ENCODE measurements at places on chromosomes 2 and 18. TPM values are rescaled to one million over a fixed set of nuclear protein-coding genes. Genes with fewer than 3 reads are reported as not detected.

DNA sequence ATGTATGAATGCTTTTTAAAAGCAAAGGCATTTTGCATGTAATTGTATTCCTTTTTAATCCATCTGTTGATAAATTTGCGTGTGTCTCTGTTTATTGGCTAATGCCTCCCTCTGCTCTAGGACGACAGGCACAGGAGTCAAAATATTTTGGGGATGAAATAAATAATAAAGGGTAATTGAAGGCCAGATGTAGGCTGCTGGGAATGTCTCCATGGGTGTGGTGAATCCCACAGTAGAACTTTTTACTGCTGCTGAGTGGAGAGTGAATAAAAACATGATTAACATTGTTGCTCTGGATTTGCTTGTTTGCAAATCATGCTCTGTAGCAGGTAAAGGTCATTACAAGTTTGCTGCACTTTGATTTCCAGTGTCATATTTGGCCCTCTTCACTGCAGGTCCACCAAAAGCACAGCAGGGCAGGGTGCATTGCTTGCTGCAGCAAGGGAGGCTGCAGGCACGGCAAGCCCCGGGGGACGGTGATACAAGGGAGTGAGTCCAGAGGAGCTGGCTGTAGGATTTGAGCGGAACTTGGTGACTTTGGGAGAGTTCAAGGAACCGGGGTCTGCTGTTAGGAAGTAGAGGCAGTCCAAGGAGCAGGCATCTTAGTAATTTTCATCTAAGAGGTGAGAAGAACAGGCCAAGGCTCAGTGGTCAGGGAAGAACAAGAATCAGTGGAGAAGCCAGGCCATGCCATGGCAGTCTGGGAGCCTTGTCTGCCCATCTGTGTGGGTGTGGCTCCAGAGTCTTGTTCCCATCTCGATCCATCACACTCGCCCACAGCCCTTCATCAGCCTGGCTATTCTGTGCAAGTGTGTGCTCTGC lies 201.5 kb upstream of the RAB6C start:
- peak; percentile 29 for DNase-seq

GRCh38 chr2:118119158-118119727 lies 31.0 kb downstream of the INSIG2 start:
- DNase-seq: no peak

DNA sequence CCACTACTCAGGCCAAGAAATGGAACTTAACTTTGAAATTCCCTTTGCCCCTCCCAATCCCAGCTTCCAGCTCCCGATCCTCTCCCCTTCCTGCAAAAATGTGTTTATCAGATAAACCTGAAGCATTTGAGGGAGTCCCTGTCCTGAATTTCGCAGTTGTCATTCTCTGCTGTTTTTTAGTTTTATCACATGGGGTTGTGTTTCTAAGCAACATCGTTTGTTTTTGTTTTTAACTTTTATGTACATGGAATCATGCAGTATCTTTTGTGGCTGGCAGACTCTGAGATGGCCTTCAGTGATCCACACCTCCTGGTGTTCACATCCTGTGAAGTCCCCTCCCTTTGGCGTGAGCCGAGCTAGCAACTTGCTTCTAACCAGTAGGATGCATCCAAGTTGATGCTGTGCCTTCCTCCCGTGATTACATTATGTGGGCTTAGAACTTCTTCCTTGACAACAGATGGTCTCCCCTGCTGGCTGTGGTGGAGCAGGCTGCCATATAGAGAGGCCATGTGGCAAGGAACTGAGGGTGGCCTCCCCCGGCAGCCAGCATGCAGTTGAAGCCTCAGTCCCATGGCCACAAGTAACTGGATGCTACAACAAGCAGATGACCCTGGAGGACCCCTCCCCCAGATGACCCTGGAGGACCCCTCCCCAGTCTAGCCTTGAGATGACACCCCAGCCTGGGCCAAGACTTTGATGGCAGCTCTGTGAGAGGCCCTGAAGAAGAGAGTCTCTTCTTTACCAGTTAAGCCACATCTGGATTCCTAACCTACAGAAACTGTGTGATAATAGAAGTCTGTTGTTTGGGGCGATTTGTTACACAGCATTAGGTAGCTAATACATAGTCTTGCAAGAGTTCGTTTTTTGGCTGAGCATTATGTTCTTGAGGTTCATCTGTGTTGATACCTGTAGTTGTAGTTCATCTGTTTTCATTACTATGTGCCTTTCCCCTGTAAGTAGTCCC lies 27.7 kb downstream of the SH3BP4 start:
- DNase-seq: peak; percentile 58

- DNase-seq: no peak
Measured at GRCh38 chr2:120235681-120236080, 12.5 kb upstream of the TMEM185B start.

DNA sequence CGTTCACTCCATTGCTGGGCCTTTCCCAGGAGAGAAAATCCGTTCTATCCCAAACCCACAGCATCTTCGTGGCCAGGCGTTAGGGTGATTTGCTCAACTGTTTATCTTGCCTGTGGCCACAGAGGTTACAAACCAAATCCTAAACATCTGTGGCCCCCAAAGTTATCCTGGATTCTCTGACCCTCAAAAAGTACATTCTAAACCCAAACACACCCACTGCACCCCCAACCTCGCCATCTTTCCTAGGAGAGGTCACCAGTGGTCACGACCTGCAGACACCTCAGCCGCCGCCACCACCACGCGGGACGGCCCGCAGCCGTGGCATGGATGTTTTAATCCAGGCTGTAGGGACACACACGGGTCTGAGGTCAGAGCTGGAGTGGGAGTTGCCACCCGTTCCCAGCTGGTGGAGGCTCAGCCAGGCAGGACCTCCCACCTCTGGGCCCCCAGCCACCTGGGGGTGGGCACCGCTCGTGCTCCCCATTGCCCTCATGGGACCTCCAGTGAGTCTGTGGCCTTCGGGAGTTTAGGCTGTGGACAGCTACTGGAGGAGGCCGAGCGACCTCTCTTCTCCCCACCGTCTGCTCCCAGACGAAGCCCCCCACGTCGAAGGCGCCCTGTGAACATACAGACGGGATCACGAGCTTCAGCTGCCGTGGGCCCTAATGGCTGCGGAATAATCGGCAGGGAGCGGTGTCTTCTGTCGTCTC lies 72.0 kb downstream of the KCNG2 start:
- no peak for DNase-seq

DNA sequence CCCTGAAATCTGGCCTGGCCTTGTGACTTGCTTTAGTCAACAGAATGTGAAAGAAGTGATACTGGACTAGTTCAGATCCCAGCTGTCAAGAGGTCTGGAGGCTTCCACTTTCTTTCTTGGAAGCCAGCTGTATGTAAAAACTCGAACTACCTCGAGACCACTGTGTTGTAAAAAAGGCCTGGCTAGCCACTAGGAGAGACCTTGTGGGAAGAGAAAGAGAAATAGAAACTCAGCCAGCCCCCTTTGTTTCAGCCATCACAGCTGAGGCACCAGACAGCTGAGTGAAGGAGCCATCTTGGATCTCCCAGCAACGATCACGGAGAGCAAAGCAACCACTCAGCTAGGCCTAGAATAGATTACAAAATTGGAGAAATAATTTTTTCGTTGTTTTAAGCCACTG lies 324.9 kb upstream of the TCF4 start:
- DNase-seq: no peak

DNA sequence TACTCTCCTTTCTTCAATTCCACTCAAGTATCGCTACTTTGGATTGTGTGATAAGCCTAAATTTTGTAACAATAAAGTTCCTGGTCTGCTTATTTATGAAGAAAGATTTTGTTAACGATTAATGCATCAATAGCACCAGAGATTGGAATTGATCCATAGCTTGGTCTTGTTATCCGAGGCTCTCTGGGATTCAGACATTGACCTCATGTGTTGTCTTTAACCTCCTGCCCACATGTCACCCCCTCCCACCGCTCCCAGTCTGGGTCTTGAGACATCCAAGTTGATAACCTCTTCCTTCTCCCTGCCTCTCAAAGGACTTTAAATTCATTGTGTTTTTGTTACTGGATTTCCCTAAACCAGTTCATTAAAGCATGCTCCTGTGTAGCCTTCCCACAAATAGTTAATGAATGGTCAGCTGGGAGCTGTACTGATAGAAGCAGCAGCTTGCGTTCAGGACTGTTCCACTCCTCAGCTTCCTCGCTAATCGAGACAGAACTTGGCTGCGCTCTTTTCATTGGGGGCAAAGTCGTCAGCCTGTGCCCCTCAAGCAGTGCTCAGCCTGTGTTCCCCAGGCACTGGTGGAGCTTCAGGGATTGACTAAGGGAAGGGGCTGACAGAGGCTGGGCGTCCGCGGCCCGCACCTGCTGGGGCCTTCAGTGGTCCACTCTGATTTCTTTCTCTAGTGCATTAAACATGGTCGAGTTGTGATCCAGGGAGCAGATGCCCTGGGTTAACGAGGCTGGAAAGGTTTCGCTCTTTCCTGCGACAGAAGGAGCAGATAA lies 18.9 kb downstream of the ASB1 start:
- DNase-seq: no peak

DNA sequence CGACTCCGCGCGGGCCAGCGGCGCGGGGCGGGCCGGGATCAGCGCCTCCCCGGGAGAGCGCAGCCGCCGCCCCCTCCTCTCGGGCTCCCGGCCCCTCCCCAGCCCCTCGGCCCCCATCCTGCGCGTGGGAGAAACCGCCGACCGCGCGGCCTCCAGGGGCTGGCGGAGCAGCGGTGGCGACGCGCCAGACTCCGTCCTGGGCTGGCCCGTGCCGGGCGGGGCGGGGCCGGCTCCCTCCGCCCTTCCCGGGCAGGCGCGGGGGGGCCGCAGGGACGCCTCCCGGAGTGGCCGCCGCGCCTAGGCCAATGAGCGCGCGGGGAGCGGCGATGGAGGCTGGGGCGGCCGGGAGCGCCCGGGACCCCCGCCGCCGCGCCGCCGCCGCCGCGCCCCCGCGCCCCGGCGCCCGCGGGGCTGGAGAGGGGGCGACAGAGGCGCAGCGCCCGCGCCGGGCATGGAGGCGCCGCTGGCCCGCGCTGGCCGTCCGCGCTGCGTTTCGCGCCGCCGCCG lies 49.1 kb downstream of the KCNIP3 start:
- peak; percentile 78 for DNase-seq

DNA sequence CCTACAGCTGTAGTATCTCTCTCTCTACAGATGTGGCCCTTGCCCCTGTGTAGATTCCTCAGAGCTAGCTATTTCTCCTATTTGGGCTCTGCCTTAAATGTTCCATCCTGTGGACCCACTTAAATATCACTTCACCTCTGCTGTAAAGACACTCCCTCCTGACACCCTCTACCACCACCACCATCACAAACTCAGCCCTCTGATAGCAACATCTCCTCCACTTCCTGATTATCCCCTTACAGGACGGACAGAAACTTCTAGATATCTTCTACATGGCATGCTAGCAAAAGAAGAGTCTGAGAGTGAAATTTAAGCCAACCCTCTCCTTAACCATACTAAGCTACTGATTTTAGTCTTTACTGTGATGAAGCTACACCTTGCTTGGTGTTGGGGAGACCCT lies 3.2 kb upstream of the MAPRE2 start:
- DNase-seq: no peak

DNA sequence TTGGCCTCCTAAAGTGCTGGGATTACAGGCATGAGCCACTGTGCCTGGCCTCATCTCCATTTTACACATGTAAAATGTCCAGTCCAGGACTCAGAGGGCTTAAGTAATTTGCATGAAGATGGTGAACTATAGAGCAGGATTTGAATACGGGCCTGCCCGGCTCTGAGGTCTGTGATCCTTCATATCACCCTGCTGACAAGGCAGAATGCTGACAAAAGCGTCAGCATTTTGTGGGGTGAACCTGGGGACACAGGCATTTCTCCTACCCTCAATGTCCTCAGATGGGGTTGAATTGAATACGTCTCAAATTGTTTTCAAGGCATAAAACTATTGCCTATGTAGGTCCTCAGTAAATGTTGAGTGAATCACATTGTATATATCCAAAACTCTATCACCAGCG lies 57.2 kb upstream of the GATA6 start:
- no peak for DNase-seq

DNA sequence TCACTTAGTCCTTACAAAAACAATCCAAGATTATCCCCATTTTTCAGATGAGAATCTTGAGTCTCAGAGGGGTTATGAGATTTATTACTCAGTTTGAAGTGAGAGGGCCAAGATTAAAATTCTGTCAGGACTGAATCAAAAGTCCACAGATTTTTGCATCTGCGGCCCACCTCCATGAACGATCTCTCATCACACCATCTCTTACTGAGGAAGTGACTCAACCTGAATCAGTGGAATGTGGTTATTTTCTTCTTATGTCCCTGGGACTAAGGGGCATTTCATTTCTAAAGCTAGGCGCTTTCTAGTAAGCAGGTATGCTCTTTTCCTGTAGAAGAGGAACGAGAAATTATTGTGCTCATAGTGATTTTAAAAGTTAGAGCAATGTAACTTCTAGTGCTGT lies 360.3 kb upstream of the SPHKAP start:
- DNase-seq: no peak

GRCh38 chr2:111535404-111535803 lies 348.6 kb downstream of the ANAPC1 start:
- peak; percentile 20 for DNase-seq

DNA sequence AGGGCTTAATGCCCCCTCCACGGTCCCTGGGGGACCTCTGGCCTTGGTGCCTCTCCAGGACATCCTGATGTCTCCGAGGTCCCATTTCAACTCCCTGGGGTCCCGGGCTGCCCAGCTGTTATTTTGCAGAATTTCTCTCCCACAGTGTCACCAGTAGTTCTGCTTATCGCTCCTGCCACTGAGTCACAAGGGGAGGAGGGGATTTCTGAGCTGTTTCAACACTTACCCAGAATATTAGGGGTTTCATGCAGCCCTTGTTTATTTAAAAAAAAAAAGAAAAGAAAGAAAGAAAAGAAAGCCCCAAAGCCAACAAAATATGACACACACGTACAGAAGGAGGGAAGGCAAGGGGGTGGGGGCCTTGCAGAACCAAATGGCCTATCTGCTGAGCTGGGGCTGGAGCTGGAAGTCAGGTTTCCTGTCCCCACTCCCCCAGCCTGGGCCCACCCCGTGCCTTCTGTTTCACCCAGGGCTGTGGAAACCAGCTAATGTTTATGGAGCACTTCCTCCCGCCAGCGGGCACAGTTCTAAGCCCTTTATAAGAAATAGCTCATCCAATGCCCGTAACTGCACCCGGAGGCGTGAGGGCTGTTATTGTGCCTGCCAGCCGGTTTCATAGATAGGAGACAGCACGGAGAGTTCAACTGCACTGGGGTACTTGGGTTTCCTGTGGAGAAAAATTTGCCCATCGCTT lies 8.4 kb upstream of the ARID5A start:
- DNase-seq: peak; percentile 74

GCG gene
- total RNA-seq: 16.6 TPM

ZBTB7C gene
- total RNA-seq: 3.2 TPM

SLC40A1 gene
- 37.4 TPM for total RNA-seq

IL1A gene
- not detected for total RNA-seq

FAM237A gene
- not detected for total RNA-seq

CROCC2 gene
- total RNA-seq: 0.04 TPM

KIAA2012 gene
- 0.31 TPM for total RNA-seq

CYP27A1 gene
- 18.4 TPM for total RNA-seq

PJVK gene
- 3.8 TPM for total RNA-seq

Data from muscle of leg (tissue), 16 donors.